ENCODE measurements at places on chromosomes 3 and 15. TPM values are rescaled to one million over a fixed set of nuclear protein-coding genes. Genes with fewer than 3 reads are reported as not detected.

DNA sequence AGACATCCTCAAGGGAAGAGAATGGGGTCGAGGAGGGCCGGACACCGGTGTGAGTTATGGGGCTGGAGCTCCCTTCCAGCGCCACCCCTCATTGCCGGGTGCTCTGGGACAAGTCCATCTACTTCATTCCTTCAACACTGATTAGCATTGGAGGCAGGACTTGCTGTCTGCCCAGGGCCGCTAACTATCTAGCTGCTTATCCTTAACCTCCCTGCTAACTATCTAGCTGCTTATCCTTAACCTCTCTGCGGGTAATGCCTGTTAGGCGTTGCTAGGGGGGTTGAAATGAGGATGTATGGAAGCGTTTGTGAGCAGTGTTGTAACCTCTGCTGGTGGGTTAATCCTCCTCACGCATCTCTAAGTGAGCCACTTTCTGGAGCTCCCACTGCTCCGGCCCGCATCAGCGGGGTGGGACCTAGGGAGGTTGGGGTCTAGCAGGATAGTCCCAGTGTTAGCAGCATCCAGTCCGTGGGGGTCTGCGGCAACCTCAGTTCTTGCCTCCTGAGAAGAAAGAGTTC is 10.9 kb upstream of the CHAC1 start:
- ATAC-seq = no peak

Gene GOLGA8S
- 0.15 TPM for total RNA-seq

- ATAC-seq = no peak
Measured at GRCh38 chr3:25427155-25427554, 908 bp upstream of the RARB start.

Gene NOX5
- 0.54 TPM for total RNA-seq

GRCh38 chr3:172042136-172042662 is 2.8 kb downstream of the FNDC3B start:
- no peak for ATAC-seq

GRCh38 chr15:27426805-27427204 is 455.8 kb downstream of the GABRG3 start:
- ATAC-seq = no peak

Gene CCDC9B
- total RNA-seq = 28.0 TPM

- ATAC-seq = no peak
Measured at GRCh38 chr15:96561593-96561992, 231.1 kb downstream of the NR2F2 start.

DNA sequence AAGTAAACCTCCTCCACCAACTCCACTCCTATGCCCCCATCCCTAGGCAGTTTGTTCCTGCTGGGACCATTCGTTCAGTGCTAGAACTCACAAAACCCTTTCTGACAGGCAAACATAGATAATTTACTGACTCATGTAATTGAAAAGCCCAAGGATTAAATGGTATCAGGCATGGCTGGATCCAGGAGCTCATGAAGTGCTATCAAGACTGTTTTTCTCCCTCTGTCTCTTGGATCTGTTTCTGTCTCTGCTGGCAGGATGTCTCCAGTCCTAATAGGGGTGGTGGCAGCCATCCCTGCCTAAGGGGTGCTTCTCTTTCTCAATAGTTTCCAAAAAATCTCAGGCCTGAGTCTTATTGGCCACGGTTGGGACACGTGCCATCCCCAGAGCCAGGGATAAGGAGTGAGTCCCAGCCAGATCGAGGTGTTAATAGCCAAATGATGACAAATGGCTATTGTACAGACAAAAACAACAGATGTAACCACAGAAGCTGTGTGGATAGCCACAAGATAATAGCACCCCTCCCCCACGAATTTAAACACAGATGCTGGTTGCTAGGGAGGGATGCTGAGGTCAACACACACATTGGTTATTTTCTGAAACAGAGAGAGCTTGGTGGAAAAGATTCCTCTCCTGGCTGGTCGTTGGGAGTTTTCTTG is 168.6 kb downstream of the SHQ1 start:
- ATAC-seq = no peak

GRCh38 chr3:15933439-15934139 is 135.8 kb upstream of the ANKRD28 start:
- no peak for ATAC-seq

- ATAC-seq = no peak
Measured at GRCh38 chr15:69865369-69865768, 232.3 kb downstream of the TLE3 start.

DNA sequence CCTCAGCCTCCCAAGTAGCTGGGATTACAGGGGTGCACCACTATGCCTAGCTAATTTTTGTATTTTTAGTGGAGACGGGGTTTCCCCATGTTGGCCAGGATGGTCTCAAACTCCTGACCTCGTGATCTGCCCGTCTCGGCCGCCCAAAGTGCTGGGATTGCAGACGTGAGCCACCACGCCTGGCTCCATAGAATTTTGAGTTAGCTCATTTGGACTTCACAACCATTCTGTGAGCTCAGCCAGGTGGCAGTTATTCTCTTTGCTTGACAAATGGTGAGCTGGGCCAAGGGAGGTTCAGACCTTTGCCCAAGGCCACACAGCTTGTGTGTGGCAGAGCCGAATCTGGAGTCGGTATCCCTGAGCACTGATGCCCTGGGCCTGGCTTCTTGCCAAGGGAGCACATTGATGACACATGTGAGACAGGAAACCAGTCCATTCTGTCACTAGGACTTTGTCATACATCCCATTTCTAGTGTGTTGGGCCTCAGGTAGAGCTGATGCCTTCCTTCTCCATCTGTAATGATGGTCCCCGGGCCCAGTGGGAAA is 17.6 kb downstream of the PODXL2 start:
- ATAC-seq = no peak

- ATAC-seq = no peak
Measured at GRCh38 chr3:132730891-132731580, 8.8 kb upstream of the NPHP3 start.

Data from gastroesophageal sphincter (tissue), 4 donors.